ENCODE measurements at places on chromosomes 7 and 10.

- DNase-seq: no peak
Measured at GRCh38 chr10:59682986-59683937, 26.4 kb downstream of the SLC16A9 start.

DNA sequence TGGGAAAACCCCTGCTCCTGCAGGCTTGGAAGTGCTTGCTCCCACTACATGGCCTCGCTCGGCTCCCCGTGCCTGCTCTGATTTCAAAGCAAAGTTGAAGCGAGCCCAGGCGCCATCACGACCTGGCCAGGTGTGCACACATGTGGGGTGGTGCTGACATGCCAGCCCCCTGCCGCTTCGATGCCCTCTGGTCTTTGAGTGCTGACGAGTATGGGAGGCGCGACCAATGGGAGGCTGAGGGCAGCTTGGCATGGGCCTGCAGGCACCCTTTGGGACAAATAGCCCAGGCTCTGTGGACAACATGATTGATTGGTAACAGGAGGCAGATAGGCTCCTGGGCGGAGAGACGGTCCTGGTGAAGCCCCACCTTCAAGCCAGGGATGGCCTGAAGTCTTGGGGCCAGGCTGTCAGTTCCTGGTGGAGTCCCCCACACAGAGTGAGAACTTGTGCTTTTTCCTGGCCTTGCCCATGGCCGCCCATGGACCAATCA is 252.4 kb upstream of the SEMA3A start:
- no peak for DNase-seq

DNA sequence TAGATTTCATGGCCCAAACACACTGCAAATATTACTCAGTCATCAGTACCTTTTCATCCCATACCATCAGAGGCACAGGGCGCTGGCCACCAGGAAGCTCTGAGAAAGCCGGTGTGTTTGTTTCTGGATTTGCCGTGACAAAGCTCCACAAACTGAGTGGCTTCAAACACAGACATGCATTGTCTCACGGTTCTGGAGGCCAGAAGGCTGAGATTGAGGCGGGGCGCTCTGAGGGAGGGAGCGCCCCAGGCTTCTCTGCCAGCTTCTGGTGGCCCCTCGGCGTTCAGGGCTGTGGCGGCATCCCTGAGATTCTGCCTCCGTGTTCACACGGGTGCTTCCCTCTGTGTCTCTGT is 3.7 kb upstream of the TTYH3 start:
- DNase-seq: no peak

- DNase-seq: no peak
Measured at GRCh38 chr10:111015181-111015580, 61.6 kb upstream of the ADRA2A start.

GRCh38 chr7:40726559-40726958 is 591.8 kb downstream of the SUGCT start:
- no peak for DNase-seq

All from activated B cell treated with CpG ODN at 0.5 μM for 24 hours (primary cell).